ENCODE measurements at places on chromosomes 6 and 20.

- no peaks in the 10 kb centered on the region for H3K27me3 ChIP-seq
- no peak overlapping the region for H3K4me3 ChIP-seq
- peak; percentile 37 for DNase-seq
- H3K36me3 ChIP-seq: no peaks in the 10 kb centered on the region
- H3K27ac ChIP-seq: no peak overlapping the region
- H3K4me1 ChIP-seq: no peaks in the 10 kb centered on the region
Measured at GRCh38 chr6:69232911-69233448, 563.8 kb downstream of the LMBRD1 start.

DNA sequence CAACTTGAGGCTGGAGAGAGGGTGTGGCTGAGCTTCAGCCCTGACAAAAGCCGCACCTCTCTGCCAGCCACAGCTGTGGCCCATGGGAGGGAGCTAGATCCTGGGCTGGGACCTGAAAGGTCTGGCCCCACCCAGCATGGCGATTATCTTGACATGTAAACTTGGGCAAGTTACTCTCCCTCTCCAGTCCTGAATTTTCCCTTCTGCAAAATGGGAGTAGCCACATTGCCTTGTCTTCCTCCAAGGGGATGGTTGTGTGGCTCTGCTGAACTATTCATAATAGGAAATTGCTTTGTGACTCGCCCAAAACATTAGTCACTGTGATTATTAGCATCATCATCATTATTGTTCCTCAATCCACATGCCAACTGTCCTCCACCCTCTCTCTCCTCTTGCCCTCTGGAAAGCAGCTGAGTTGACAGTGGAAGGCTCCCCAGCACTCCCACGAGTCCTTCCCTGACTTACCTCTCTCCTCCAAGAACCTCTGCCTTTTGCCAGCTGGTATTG lies 23.0 kb upstream of the RBPJL start:
- H3K4me3 ChIP-seq: no peak overlapping the region
- peaks cover 8% of the 10 kb centered on the region for H3K27me3 ChIP-seq
- H3K27ac ChIP-seq: no peak overlapping the region

DNA sequence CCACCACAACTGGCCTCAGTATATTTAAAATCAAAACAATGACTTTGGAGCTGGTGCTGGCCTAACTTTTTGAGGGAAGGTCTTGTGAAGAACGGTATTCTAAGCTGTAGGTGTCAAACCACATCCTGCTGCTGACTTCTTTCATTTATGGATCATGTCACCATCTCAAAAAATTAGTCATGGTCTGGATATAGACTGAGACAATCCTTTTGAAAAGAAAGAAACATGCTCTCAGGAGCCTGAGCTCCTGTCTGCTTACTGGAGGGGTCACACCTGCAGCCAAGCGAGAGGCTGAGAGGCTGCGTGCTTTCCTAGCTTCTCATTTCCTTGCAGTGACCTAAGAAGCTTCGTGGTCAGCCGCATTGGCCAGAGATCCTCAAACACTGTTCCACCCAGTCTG lies 55.2 kb downstream of the TIAM2 start:
- H3K27me3 ChIP-seq: no peaks in the 10 kb centered on the region
- no peak overlapping the region for H3K4me3 ChIP-seq
- no peak overlapping the region for H3K27ac ChIP-seq
- H3K36me3 ChIP-seq: no peaks in the 10 kb centered on the region
- H3K4me1 ChIP-seq: no peaks in the 10 kb centered on the region
- DNase-seq: peak; percentile 4

DNA sequence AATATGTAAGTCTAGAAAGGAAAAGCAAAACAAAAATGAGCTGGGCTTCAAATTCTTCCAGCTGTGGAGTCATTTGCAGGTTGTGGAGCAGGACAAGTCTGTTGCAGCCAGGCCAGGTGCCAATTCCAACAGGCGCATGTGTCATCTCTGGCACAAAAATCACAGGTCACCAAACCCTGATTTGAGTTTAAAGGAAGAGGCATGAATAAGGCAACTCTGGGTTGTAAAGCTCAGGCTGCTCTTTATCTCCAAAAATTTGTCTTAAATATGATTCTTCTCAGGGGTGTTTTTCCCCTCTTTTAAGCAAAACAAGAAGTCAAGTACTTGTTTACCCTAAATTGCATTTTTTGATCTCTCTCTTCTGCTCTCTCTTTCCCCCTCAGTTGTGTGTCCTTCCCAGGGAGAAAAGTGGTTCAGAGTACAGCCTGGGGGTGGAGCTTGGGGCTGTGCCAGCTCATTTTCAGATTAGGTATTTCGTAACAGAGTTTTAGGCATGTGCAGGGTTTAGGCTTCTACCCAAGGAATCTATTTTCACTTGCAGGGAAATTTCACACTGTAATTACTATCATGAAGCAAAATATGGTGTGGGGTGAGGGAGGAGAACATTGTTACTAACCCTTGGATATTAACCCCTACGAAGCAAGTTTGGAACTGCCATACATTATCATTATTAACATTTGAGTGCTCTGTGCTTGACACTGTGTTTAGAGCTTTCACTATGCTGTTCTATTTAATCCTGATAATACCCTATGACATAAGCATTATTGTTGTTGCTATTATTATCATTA lies 8.3 kb upstream of the NCOA3 start:
- no peaks in the 10 kb centered on the region for H3K4me1 ChIP-seq
- peak overlapping the region; percentile 49 for H3K27ac ChIP-seq

DNA sequence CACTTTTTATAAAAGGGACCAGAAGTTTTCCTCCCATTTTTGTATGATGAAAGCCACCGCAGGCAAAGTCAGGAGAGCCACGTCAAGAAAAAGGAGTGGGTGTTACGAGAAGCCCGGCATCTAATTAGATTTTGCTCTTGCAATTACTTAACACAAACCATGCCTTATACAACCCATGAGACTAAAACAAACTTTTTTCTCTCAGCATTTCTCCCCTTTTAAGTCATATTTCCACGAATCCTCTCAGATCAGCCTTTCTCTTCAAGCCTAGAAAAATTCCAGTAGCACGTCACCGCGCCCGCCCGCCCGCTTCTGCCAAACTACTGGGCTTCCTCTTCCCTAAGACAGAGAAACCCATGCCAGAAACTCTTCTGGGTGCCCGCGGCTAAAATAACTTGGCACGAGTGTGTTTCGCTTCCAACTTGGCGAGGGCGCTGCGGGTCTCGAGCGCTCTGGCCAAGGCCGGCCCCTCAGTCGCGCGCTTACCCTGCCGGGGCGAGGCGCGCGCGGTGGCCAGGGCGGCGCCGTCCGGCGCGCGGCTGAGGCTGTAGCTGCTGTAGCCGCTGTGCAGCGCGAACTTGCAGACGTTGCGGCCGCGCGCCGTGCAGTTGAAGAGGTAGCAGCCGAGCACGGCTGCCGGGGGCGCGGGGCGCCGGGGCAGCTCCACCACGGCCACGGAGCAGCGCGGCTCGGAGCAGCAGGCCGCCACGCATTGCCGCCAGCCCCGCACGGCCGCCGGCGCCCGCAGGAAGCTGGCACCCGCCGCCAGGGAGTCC lies 1.0 kb downstream of the LRP11 start:
- H3K4me1 ChIP-seq: peaks cover 3% of the 10 kb centered on the region
- no peaks in the 10 kb centered on the region for H3K36me3 ChIP-seq
- H3K27me3 ChIP-seq: peaks cover 8% of the 10 kb centered on the region
- no peak for DNase-seq
- H3K27ac ChIP-seq: peak overlapping the region; percentile 78
- peak overlapping the region; percentile 13 for H3K4me3 ChIP-seq

- no peaks in the 10 kb centered on the region for H3K27me3 ChIP-seq
- no peak overlapping the region for H3K4me3 ChIP-seq
- no peak for DNase-seq
- no peaks in the 10 kb centered on the region for H3K4me1 ChIP-seq
Measured at GRCh38 chr20:57851796-57852195, 142.0 kb upstream of the PMEPA1 start.

- no peak overlapping the region for H3K27ac ChIP-seq
- H3K4me1 ChIP-seq: no peaks in the 10 kb centered on the region
- no peak overlapping the region for H3K4me3 ChIP-seq
Measured at GRCh38 chr20:40774252-40774651, 85.2 kb upstream of the MAFB start.

DNA sequence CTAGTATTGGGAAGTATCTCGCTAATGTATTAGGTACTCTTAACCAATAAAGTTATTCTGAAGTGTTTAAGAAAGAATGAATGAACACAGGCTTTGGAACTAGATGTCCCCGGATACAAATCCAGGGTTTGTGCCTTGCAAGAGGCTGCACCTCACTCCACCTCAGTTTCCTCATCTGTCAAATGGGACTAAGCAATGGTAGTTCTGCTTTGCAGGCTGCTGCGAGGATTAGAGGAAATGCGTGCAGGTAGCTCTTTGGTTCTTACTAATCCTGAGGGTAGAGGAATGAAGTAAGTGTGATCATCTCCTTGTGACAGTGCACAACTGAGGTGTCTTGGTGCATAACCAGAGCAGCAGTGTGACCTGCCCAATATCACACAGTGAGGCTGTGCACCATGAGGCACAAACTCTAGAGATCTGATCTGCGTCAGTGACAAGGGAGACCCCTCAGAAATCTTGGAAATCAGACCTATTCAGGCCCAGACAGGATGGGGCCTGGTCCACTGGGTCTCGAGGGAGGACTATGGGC lies 26.7 kb downstream of the ADA start:
- no peak overlapping the region for H3K27ac ChIP-seq
- H3K27me3 ChIP-seq: no peaks in the 10 kb centered on the region
- peaks cover 7% of the 10 kb centered on the region for H3K4me1 ChIP-seq
- H3K4me3 ChIP-seq: no peak overlapping the region
- peaks cover 99% of the 10 kb centered on the region for H3K36me3 ChIP-seq
- DNase-seq: no peak

DNA sequence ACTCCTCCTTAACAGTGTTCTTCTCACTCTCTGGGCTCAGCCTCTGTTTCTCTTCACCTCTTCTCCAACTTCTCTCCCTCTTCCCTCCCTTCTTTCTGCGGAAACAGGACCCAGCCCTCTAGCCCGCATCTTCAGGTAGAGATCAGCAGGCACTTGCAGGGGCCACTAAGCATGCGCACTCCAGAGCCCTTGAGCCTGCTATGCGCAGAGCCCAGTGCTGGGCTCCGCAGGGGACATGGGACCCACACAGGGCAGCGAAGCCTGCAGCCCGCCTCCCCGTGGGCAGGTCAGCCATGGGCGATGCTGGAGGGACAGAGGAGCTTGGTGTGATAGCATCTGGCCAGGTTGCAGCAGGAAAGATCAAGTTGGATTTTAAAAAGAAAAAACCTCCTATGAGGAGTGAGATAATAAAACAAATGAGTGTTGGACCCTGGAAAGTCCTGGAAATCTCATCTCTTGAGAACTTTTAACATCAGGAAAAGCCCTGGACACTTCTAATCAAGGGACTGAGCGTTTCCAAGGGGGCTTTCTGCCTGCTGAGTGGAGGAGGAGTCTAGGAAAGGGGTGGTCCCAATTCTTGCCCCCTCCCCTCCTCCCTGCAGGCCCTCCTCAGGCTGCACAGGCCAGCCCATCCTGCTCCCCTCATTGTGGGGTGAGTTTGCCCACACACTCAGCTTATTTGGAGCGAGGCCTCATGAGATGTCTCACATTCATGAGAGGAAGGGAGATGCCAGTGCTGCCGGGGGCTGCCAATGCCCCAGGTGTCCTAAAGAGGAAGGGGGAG lies 71.9 kb downstream of the MDGA1 start:
- H3K4me1 ChIP-seq: peaks cover 7% of the 10 kb centered on the region
- peaks cover 69% of the 10 kb centered on the region for H3K27me3 ChIP-seq
- H3K4me3 ChIP-seq: no peak overlapping the region
- no peak overlapping the region for H3K27ac ChIP-seq
- DNase-seq: no peak

- H3K27ac ChIP-seq: no peak overlapping the region
- H3K4me1 ChIP-seq: no peaks in the 10 kb centered on the region
- no peak overlapping the region for H3K4me3 ChIP-seq
- H3K36me3 ChIP-seq: no peaks in the 10 kb centered on the region
- DNase-seq: no peak
- no peaks in the 10 kb centered on the region for H3K27me3 ChIP-seq
Measured at GRCh38 chr6:144613859-144614258, 328.7 kb downstream of the UTRN start.

GRCh38 chr6:9161731-9162130 lies 726.4 kb upstream of the SLC35B3 start:
- H3K4me1 ChIP-seq: no peaks in the 10 kb centered on the region
- H3K27ac ChIP-seq: no peak overlapping the region
- DNase-seq: no peak
- no peak overlapping the region for H3K4me3 ChIP-seq
- no peaks in the 10 kb centered on the region for H3K27me3 ChIP-seq

DNA sequence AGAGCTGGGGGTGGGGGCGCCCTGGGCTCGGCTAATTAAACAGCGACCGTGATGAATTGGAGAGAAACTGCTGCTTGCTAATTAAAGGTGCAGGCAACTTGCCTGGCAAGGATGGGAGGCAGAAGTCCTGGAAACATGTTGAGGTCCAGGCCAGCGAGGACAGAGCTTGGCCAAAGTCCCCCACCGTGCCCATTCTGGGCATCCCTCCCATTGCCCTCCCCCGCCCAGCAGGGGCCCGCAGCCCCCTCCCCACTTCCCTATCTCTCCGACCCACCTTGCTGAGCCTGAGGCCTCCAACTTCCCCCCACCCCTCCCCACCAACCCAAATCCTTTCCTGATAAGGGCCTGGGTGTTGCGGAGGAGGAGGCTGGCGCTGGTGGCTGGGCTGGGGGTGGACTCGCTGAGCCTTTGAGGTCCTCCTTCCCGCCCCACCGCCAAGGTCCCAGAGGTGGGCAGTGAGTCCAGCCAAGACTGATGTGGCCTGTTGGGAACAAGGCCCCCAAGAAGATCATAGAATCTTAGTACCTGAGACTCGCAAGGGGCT lies 23.3 kb downstream of the C20orf203 start:
- peaks cover 2% of the 10 kb centered on the region for H3K4me1 ChIP-seq
- H3K27ac ChIP-seq: no peak overlapping the region
- no peaks in the 10 kb centered on the region for H3K27me3 ChIP-seq
- no peak overlapping the region for H3K4me3 ChIP-seq
- H3K36me3 ChIP-seq: no peaks in the 10 kb centered on the region

- no peak overlapping the region for H3K4me3 ChIP-seq
- no peak overlapping the region for H3K27ac ChIP-seq
- no peaks in the 10 kb centered on the region for H3K27me3 ChIP-seq
- peaks cover 9% of the 10 kb centered on the region for H3K4me1 ChIP-seq
Measured at GRCh38 chr20:34578025-34578424, 19.5 kb downstream of the MAP1LC3A start.
